Kidney epithelial cell (primary cell): ENCODE measurements at places on chromosomes 16 and 17. TPM values are rescaled to one million over a fixed set of nuclear protein-coding genes. Genes with fewer than 3 reads are reported as not detected.

The CALB2 gene
- 5.0 and 6.2 TPM in 2 replicates for total RNA-seq

The KRTAP9-2 gene
- total RNA-seq: not detected in 2 replicates

The SHBG gene
- 0.79 TPM in 1 of 2 replicates, not detected in the other for total RNA-seq

The PRSS8 gene
- total RNA-seq: 146 and 169 TPM in 2 replicates

The CNTNAP4 gene
- not detected in 2 replicates for total RNA-seq

The CCL3 gene
- 0.71 and 1.3 TPM in 2 replicates for total RNA-seq

The FGF11 gene
- total RNA-seq: 1.5 and 1.8 TPM in 2 replicates

The CRISPLD2 gene
- 2.5 and 3.3 TPM in 2 replicates for total RNA-seq

The CA7 gene
- total RNA-seq: not detected in 2 replicates

The DRC7 gene
- total RNA-seq: 0.04 TPM in 1 of 2 replicates, not detected in the other

The NME2 gene
- total RNA-seq: 1,008 and 1,016 TPM in 2 replicates

The BCL6B gene
- 0.08 TPM in 1 of 2 replicates, not detected in the other for total RNA-seq

The ANKRD40CL gene
- total RNA-seq: not detected in 2 replicates

The NDRG4 gene
- 30.1 and 38.7 TPM in 2 replicates for total RNA-seq

The EVPLL gene
- 1.1 TPM in 1 of 2 replicates, not detected in the other for total RNA-seq

The CCL15 gene
- total RNA-seq: not detected in 2 replicates

The CDH3 gene
- total RNA-seq: 173 and 201 TPM in 2 replicates

The MT2A gene
- total RNA-seq: 139 and 338 TPM in 2 replicates

The CACNG4 gene
- 0.84 and 0.96 TPM in 2 replicates for total RNA-seq

The ZNF594 gene
- total RNA-seq: 9.4 and 10.5 TPM in 2 replicates

The PERCC1 gene
- total RNA-seq: not detected in 2 replicates

The GPR142 gene
- not detected in 2 replicates for total RNA-seq

The CD300LB gene
- 0.07 TPM in 1 of 2 replicates, not detected in the other for total RNA-seq

The SOST gene
- total RNA-seq: not detected in 2 replicates

The CIBAR2 gene
- not detected in 2 replicates for total RNA-seq

The LPO gene
- 0.17 and 0.48 TPM in 2 replicates for total RNA-seq

The HBA2 gene
- not detected in 2 replicates for total RNA-seq

The MYH10 gene
- total RNA-seq: 65.9 and 90.5 TPM in 2 replicates

The C1QL1 gene
- 0.08 TPM in 1 of 2 replicates, not detected in the other for total RNA-seq

The NT5M gene
- 3.8 and 4.9 TPM in 2 replicates for total RNA-seq

The SLC46A1 gene
- 5.2 and 6.2 TPM in 2 replicates for total RNA-seq

The CHRNB1 gene
- total RNA-seq: 19.0 and 21.6 TPM in 2 replicates

The HSD17B1 gene
- total RNA-seq: 0.34 and 1.8 TPM in 2 replicates

The TENT4B gene
- 10.9 and 11.0 TPM in 2 replicates for total RNA-seq

The MT1M gene
- 1.9 and 4.3 TPM in 2 replicates for total RNA-seq
